Activated CD4-positive, alpha-beta T cell treated with anti-CD3 and anti-CD28 coated beads, Interleukin-10, Interleukin-2, amounts not matched to agents 100 ng/mL and 50 ng/mL, durations not matched to agents 16 hours and 8 hours (primary cell): ENCODE measurements at places on chromosomes 13 and 19.

- no peak for DNase-seq
Measured at GRCh38 chr19:5096536-5096935, 127.6 kb downstream of the KDM4B start.

DNA sequence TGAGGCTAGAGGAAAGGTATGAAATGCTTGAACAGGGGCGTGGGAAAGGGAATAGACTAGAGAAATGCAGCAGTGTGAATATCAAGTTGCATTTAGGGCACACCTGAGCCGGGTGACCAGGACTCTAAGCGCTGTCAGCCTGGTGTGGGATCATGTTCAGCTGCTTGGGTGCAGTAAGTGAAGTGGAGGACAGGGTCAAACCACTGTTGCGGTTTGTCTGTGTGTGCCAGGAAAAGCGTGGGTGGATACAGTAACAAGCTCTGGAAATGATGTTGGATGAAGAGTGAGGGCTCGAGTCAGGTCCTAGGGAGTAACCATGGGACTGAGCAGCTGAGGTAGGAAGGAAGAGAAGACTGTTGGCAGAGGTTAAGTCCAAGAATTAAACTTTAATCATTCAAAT is 15.8 kb downstream of the DGKH start:
- no peak for DNase-seq

DNA sequence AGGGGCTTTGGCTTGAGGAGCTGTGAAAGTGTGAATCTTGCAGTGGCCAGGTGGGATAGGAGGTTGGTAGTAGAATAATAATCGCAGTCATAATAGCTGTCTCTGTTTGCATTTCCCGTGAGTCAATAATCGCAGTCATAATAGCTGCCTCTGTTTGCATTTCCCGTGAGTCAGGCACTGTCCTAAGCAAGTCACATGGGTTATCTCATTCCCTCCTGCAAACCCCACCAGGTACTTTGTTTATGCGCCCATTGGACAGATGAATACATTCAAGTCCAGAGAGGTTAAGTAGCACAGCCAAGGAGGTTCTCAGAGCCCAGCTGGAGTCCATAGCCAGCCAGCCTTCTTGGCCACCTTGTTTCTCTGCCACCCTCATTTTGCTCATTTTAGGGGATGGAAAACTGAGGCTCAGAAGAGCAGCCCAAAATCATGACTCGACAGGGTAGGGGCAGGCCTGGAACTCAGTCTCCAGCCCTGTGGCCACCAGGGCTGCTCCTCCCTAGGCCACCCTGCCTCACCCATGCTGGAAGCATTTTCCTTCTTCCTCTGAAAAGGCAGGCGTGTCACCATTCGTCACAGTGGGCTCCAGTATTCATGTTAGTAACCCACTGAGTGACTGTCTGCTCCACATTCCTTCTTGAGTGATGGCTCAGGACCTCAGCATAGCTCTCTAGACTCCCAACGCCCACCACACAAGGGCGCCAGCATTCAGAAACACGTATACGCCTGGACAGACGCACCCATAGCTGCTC is 206.2 kb downstream of the URI1 start:
- no peak for DNase-seq

- DNase-seq = no peak
Measured at GRCh38 chr13:36548129-36548528, 115.8 kb downstream of the CCNA1 start.

DNA sequence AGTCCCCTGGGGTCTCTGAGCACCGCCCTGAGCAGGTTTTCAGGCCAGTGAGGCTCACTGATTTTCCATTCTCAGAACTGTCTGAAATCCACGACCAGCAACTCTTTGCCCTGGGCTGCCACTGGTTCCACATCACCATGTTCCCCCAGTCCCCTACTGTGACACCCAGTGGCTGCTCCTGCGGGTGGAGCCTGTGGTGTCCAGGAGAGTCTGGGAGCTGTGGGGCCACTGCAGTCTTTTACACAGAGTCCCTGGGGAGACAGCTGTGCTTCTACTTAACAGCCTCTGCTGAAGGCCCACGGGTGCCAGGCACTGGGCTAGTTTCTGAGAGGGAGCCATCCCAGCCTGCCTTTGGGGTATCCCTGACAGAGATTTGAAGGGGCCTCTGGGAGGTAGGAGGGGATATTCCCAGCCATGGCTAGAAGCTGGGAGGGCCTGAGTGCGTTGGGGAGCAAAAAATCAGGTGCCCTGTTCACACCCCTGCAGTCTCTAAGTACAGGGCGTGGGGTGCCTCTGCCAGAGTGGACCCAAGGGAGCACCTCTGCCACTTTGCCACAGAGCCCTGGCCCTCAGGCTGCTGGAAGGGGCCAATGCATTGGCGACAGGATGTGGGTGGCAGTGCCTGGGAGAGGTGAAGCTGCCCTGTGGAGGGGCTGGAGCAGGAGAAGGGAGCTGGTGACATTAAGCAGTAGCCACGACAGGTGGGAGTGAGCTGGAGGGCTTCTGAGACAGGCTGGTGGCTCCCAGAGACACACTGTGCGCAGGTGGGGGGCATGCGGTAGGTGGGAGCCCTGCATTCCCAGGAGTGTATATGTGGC is 200.2 kb upstream of the ZNF536 start:
- no peak for DNase-seq

GRCh38 chr13:36067746-36068381 is 63.3 kb downstream of the DCLK1 start:
- DNase-seq = no peak

DNA sequence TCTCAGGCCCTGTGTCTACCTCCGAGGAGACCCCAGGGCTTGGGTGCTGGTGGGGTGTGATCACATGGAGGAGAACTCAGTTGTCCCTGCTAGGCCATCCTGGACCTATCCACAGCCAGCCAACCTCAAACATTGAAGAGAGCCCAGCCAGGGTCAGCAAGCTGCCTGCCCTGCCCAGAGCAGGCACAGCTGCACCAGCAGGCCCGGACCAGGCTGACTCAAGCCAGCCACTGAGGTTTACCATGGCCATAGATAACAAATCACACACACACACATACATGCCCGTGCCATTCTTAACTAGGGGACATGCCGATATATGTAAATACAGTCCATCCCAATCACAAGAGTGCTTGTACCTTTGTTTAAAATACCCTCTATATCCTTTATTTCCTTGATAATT is 8.1 kb downstream of the ARHGEF7 start:
- DNase-seq = no peak

- peak; percentile 92 for DNase-seq
Measured at GRCh38 chr13:46552889-46553520, at the start of gene LRCH1. Gene LRCH1, plus strand, starts transcription at chr13:46553170. Its CDS starts 227 bp downstream, at chr13:46553397.

GRCh38 chr13:37618554-37618953 is 20.0 kb upstream of the POSTN start:
- no peak for DNase-seq

GRCh38 chr19:7455600-7456296 is 33.1 kb downstream of the PEX11G start:
- DNase-seq = no peak

DNA sequence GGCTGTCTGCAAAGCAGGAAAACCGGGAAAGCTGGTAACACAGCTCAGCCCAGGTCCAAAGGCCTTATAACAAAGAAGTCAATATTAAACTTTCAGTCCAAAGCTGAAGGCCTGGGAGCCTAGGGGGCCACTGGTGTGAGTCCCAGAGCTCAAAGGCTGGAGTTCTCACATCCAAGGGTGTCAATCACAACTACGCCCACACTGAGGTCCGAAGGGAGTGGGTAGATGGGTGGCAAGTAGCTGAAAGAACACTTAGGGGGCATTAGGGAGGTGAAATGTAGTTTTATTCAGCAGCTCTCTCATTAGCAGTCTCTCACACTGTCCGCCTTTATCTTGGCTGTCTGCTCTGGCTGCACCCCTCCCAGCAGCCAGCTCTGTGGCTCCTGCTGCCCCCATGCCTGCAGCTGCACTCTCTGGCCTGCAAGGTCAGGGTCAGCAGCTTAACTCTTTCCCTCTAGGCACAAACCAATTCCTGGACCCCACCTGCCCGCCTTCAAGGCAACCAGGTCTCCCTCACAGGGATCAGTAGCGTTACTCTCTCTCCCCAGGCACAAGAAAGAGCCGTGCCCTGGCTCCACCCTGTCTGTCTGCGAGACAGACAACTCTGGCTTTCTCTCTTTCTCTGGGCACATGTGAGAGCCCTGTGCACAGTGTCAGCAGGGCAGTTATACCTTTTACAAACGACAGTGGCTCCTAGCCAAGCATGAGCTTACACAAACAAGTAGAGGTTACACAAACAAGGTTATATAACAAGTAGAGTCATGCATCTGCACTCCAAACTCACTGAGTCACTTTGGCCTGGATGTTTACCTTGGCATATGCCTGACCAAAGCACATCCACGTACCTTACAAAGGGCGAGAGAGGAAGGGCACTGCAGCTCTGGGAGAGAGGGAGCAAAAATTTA is 249.4 kb upstream of the PCDH20 start:
- no peak for DNase-seq

GRCh38 chr13:50519866-50520265 is 323.6 kb downstream of the DLEU7 start:
- no peak for DNase-seq

DNA sequence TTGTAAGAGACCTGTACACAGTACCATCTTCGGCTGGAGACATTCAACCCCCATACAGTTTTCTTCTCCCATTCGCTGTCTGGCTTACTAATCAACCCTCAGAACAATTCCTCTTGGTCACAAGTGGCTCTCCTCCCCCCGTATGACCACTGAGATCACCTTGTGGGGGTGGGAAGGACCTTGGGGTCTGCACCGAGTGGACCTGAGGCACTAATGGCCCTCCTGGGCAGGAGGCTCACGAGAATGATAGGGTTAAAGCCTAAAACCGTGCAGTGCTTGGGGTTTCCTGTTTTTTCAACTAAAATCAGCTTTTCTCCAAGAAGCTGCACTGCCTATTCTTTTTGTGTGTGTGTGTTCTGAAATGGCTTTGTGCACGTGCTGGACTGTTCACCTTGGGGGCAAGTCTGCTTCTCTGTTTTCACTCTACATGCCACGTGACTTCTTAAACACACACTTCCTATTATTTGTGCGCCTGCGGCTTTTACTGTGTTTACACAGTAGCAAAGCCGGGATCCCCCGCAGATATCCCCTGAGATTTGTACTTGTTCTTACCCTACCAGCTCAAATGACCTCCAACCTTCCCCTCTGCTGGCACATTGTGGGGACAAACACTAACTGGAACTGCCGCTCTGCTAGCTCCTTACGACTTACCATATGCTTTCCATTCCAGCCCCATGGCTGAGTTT is 12.3 kb downstream of the RBM26 start:
- peak; percentile 34 for DNase-seq

DNA sequence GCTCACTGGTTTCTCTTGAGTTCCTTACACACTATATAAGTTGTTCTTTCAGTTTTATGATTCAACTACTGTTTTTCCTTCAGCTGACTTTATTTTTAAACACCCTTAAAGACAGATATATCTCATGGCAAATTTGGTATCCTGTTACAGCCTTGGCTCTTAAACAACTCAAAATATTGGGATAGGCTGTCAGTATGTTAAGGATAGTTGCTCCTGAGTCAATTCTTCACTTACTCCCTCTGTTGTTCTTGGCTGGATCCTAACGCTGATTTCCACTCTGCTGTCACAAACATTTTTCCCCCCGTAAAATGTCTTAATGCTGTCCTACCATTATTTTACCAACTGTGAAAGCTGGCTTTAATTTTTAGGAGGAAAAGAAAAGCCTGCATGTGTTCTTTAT is 1.2 kb downstream of the KCNRG start:
- no peak for DNase-seq

- DNase-seq = peak; percentile 21
Measured at GRCh38 chr19:51219307-51219706, 5.6 kb upstream of the CD33 start.

GRCh38 chr13:21673789-21674489 is 3.1 kb downstream of the FGF9 start:
- DNase-seq = peak; percentile 23

DNA sequence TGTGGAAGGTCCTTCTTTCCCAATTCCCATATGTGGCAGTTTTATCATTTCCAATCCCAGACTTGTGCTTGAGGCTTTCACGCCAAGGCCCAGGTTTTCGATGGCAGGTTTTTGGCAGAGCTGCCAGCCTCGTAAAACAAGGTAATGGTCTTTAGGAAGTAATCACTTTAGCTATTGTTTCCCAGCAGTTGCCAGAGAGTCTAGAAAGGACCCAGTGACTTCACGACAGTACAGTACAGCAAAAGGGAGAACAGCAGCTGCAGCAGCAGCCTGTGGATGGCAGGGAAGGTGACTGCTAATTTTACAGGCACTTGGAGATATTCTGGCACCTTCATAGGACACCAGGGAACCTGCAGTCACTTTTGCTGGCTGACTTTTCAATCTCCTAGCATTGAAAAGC is 291.6 kb upstream of the MAB21L1 start:
- DNase-seq = no peak

DNA sequence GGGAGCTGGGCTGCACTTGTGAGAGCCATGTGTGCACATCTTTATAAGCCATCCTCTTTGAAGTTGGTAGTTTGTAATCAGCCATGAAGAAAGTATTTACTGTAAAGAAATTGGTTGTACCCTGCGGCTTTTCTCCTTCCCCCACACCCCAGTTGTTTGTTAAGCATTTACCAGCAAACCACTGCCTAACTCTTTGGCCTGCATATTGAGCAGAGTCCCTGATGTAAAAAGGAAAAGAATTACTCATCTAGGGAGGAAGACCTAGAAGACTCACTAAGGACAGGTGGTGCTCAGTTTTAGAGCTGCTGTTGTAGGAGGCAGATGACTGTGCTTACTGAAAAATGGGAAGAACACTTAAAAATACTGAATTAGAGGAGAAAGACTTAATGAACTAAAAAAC is 245.3 kb downstream of the PCCA start:
- DNase-seq = peak; percentile 48

- peak; percentile 8 for DNase-seq
Measured at GRCh38 chr19:4310247-4311121, 6.1 kb downstream of the FSD1 start.

- DNase-seq = no peak
Measured at GRCh38 chr19:48547722-48548121, 4.2 kb upstream of the SULT2B1 start.

DNA sequence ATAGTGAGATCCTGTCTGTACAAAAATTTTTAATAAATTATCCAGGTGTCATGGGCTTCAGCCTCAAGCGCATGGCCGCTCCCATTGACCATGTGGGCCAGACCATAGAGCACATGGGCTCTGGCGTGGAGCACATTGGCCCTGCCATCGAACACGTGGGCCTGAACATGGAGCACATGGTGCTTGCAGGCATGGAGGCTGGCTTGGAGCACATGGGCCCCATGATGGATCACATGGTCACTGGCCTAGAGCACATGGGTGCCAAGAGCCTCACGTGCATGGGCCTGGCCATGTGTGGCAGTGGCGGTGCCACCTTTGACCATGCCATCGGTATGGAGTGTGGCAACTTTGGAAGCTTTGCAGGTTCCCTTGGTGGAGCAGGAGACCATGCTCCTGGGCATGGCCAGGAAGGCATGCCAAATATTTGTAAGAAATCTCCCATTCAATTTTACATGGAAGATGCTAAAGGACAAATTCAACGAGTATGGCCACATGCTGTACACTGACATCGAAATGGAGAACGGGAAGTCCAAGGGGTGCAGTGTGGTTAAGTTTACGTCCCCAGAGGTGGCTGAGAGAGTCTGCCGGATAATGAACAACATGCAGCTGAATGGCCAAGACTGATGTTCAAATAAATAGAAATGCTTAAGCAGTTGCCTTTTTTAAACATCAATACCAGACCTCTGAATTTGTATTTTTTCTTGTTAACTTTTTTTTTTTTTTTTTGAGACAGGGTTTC is 21.3 kb upstream of the SLC1A5 start:
- no peak for DNase-seq
